NCI-H510A (cell line): ENCODE measurements at places on chromosomes 12 and 14.

DNA sequence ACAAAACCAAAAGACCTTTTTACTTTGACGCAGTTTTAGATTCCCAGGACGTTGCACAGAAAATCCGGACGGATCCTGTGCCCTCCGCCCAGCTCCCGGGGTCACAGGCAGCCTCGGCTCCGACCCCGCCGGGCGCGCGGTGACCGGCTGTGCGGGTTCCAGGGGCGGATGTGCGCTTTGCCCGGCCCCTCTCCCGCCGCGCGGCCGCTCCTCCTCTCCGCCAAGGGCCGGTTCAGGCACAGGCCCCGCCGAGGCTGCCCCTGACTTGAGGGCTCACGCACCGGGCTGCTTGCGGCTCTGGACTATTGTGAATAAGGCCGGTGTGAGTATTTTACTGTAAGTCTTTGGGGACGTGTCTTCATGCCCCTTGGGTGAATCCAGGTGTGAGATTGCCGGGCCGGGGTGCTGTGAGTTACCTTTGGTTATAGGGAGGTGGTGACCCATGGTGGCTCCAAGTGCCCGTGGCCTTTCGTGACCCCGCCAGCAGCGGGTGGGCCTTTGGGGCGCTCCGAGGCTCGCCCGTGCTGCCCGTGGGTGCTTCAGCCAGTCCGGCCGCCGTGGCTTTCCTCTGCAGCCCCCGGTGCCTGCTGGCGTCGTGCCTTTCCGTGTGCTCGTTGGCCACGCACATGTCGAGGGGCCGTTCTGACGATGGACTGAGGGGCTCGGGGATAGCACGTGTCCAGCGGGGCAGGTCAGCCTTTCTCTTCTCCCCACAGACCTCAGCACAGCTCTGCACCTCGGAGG lies 45.9 kb downstream of the NOC4L start:
- no peak for DNase-seq

- no peak for DNase-seq
These were observed 317.0 kb upstream of the TMPO start for GRCh38 chr12:98198261-98198982.

- no peak for DNase-seq
These were observed 41.5 kb upstream of the LTBP2 start for GRCh38 chr14:74653386-74654138.

GRCh38 chr12:109966546-109966945 lies 29.6 kb downstream of the GIT2 start:
- DNase-seq = no peak

- no peak for DNase-seq
These were observed 4.7 kb upstream of the MDM1 start for GRCh38 chr12:68336889-68337303.

DNA sequence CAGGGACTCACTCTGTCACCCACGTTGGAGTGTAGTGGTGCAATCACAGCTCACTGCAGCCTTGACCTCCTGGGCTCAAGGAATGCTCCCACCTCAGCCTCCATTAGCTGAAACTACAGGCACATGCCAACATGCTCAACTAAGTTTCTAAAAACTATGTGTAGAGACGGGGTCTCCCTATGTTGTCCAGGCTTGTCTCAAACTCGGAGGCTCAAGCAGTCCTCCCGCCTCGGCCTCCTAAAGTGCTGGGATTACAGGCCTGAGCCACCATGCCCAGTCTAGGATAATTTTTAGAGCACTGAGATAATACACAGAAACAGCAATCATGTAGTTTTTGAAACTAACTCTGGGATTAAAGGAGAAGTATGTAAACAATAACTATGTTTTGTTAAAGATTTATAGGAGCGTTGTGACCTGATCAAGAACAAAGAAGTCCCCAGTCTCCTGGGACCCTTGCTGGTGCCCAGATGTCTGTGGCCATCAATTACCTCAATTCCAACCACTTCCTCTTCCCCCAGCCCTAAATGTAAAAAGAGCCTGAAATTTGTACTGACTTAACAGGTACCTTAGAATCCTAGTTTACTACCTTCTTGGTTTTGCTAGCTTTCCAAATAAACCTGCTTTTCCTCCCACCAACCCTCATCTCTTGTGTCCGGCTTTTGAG lies 28.9 kb upstream of the EGLN3 start:
- DNase-seq = no peak

GRCh38 chr12:121048442-121048841 lies 9.4 kb upstream of the OASL start:
- no peak for DNase-seq
